HL-60 (cell line): ENCODE measurements at places on chromosomes 2 and 18.

DNA sequence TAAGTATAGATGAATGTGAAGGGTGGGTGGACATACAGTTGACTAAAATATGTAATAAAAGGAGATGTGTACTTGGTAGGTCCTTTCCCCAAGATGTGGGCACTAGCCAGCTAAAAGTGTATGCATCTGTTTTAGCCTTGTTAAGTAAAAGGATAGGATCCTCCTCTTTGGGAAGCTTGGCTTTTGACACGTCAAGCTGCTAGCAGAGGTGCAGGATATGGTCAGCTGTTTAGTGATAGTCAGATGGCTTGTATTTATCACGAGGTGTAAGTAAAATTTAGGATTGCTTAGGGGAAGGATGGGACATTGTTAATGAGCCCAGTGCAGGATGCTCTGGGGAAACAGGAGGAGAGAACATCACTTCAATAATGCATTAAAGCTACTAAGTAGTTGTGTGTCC, 1.5 kb downstream of the MFSD6 start:
- no peak for DNase-seq

DNA sequence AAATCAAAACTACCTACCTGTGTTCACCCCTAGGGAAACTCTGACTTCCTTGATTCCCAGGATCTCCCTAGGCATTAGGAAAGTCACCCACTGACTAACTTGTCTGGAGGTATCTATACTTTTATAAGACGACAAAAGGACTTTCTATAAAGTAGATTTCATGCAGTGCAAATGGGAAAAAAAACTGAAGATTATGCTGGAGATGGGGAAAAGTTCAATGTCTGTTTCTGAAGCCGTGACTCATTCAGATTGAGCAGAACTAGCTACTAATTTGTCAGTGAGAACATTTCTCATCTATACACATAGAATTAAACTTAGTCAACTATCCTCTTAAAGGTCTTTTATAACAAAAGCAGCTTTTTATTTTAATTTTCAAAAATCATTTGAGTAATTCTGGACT, 6.0 kb downstream of the SEPTIN10 start:
- DNase-seq: no peak

DNA sequence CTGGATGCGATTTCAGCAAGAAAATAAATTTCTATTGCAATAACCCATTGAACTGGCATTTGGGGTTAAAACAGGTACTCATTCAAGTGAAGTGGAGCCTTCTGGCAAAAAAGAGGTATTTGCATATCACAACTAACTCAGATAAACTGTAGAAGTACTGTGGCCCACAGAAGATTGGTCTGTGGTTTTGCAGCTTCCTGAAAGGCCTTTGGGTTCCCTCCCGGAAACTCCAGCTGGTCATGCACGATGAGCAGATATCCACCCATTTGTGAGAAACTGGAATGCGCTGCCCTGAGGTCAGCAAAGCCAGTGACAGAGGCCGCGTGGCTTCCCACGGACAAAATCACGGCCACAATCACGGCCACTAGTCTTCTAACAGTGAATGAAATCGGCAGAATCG, 106.3 kb downstream of the EPHA4 start:
- DNase-seq: peak; percentile 7

GRCh38 chr18:55592572-55592971, 4.6 kb upstream of the TCF4 start:
- DNase-seq: no peak

GRCh38 chr2:44348400-44348799, 12.9 kb downstream of the PREPL start:
- DNase-seq: no peak

DNA sequence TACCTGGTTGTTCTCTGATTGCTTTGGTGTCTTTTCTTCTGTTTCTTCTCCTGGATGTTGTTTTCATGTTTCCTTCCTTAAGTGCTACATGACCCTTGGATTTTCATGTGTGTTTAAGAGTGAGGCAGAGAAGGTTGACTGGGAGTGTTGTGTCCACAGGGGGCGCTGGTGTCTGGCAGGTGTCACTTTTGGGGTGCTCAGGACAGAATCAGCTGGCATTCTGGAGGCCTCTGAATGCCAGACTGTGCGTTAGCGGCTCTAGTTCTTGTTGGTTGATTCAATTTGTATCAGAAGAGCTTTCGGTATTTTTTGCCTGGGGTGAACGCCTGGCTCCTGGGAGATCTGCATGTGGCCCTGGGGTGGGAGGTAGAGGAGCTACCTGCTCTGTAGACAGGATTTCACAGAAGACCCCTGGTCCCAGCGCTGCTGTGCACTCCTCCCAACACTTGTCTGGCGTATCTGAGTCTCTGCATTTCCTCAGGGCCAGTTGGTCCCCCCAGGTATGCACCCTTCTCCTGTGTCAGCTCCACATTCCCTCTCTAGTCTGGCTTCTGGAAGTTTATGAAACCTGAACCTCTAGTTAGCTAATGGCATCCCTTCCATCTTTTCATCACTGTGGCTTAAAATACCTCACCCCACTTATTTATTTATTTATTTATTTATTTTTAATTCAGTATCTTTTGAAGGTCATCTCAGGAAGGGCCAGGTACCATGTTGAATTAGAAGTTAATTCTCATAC, 1.1 kb downstream of the GREB1 start:
- no peak for DNase-seq

DNA sequence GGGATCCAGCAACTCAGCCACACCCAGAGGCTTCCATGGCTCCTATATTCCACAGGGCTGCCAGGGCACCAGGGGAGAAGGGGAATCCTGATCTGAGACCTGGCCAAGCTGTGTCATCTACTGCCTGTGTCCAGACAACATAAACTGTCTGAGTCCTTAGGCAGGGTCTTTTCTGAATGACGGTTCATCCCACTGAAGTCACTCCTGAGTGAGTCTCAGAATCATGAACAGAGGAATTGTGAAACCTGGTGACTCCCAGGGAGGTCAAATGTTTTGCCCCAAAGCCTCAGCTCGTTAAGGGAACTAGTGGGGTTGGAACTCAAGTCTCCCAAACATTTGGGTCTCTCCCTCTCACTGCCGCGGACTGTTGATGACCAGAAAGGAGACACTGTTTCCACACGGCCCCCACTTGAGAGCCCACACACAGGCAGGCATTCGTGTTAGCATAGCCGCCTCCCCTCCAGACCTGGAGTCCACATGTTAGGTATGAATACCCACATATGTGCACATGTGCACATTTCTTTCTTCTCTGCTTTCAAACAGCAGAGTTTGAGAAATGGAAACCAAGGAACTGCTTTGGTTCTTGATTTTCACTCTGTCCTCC, 125.0 kb upstream of the MSH6 start:
- DNase-seq: no peak

GRCh38 chr2:176398243-176399073, 129.2 kb downstream of the MTX2 start:
- no peak for DNase-seq

DNA sequence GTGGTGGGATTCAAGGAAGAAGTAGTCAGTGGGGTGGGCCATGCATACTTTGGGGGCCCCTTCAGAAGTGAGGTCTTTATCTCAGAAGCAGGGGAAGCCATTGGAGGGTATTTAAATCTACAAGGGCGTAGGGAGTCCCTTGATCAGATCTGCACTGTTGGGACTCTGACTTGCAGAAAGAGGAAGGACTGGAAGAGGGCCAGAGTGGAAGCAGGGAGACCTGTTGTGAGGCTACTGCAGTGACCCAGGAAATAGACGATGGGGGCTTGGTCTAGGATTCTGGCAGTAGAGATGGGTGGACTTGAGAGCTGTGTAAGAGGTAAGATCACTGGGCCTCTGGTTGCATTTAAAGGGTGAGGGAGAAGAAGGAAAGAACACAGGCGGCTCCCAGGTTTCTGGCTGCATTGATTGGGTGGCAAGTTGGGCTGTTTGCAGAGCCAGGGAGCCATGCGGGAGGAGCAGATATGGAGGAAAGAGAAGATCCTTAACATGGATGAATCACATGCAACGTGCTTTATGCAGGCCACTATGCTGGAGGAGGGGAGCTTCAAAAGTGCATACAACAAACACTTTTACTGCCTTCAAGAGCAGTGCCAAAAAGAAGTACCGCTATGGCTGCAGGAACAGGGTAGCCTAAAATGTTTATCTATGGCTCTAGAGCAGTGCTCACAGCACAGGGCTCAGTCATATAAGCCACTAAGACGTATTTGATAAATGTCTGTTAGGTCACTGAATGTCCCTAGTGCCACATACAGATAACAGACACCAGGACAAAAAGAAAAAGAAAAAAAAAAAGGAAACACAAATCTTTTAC, 2.3 kb downstream of the SFXN5 start:
- DNase-seq: no peak

- DNase-seq: no peak
Observed at GRCh38 chr2:27416151-27416550, 6.8 kb upstream of the PPM1G start.

- DNase-seq: no peak
Observed at GRCh38 chr2:98161186-98161585, 74.2 kb downstream of the VWA3B start.

DNA sequence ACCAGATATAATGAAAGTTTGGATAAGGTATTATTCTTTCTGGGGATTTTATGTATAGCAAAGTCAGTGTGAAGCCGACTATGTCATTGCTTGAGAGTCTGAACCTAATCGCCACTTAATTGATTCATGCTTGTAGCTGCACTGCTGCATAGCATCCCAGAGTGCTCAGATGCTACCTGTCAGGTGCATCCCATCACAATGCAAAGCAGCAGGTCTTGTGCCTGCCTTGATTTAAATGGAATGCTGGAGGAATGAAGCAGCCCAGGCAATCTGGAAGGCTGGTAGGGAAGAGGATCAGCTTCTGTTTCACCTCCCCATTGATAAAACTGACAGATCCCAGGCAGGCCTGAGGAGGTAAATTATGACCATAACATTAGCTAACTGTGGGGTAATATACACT, 40.4 kb upstream of the ATIC start:
- DNase-seq: no peak

DNA sequence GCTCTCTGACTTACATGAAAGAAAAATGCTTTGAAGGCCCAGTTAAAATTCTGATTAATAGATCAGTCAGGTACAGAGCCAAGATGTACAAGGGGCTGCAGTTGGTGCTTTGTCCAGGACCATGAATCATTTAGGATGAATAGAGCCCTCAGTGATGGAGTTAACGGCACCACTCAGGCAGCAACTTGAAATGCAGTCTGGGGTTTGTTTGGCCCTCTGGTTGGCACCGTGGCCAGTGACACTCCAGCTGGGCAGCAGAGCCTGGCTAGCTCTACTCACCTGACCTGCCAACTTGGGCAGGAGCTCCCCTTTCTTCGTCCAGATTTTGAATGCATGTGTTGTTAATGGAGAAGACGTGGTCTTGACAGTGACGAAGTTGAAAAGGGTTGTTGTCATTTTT, 493.0 kb upstream of the ACVR2A start:
- DNase-seq: no peak
